ENCODE measurements at places on chromosomes 7 and 10.

GRCh38 chr10:77605466-77605865, 32.1 kb downstream of the KCNMA1 start:
- H3K4me3 ChIP-seq = no peak overlapping the region
- H3K36me3 ChIP-seq = no peaks in the 10 kb centered on the region
- no peaks in the 10 kb centered on the region for H3K27me3 ChIP-seq
- peaks cover 19% of the 10 kb centered on the region for H3K4me1 ChIP-seq

DNA sequence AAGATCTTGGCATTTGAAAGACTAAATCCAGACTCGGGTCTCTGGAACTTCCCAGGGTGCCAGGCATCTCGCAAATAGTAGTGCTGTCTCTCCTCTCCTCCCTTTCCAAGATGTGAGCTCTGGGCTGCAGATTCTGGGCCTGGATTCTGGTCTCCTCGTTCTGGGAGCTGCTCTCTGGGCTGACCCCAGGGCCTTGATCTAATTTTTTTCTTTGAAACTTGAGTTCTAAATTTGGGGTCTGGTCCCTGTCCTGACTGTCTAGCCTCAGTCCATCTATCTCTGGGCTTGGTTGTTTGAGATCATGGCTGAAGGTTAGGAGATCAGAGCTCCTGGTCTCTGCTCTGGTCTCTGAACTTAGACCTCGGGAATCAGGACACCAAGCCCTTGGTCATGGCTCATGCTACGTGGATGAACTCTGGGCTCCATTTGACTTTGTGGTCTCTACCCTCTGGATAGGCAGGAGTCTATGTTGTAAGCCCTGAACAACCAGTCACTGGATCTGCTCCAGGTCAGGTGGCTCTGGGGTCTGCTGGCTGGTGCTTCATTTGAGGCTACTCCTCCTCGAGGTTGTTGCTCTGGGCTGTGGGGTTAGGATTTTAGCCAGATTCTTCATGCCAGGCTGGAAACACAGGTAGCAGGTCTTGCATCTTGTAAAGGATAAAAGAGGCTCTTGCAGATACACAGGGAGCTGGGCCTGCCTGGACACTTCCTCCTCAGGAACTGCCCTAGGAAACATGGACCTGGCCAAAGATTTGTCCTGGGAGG, 8.0 kb upstream of the MBL2 start:
- no peaks in the 10 kb centered on the region for H3K36me3 ChIP-seq
- no peak for DNase-seq
- peaks cover 3% of the 10 kb centered on the region for H3K4me1 ChIP-seq
- H3K27me3 ChIP-seq = no peaks in the 10 kb centered on the region

DNA sequence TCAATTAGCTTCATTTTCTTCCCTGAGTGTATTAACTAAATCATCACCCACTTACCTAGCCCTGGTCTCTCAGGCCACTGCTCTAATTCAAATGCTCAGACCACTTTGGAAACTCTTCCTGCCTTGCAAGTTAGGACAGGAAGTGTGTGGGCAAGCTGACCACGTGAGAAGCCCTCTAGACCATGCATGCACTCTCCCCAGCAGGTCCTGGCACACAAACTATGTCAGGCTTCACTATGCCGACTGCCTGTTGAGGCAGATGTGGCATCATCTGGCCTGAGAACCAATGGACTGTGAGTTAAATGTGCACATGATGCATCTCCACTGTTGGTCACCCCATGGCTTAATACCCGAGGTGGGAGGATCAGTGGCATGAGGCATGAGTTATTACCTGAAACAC, 439.6 kb downstream of the GRID1 start:
- no peak overlapping the region for H3K4me3 ChIP-seq
- DNase-seq = no peak
- H3K4me1 ChIP-seq = peaks cover 2% of the 10 kb centered on the region
- H3K27ac ChIP-seq = no peak overlapping the region
- no peaks in the 10 kb centered on the region for H3K36me3 ChIP-seq

GRCh38 chr7:69813637-69814240, 215.5 kb downstream of the AUTS2 start:
- H3K4me3 ChIP-seq = no peak overlapping the region
- no peak overlapping the region for H3K27ac ChIP-seq
- DNase-seq = no peak
- H3K4me1 ChIP-seq = peaks cover 44% of the 10 kb centered on the region
- no peaks in the 10 kb centered on the region for H3K27me3 ChIP-seq

GRCh38 chr10:100911472-100911871, 1.3 kb upstream of the SLF2 start:
- no peak for DNase-seq
- H3K36me3 ChIP-seq = no peaks in the 10 kb centered on the region
- H3K27me3 ChIP-seq = no peaks in the 10 kb centered on the region
- H3K27ac ChIP-seq = peak overlapping the region; percentile 93

DNA sequence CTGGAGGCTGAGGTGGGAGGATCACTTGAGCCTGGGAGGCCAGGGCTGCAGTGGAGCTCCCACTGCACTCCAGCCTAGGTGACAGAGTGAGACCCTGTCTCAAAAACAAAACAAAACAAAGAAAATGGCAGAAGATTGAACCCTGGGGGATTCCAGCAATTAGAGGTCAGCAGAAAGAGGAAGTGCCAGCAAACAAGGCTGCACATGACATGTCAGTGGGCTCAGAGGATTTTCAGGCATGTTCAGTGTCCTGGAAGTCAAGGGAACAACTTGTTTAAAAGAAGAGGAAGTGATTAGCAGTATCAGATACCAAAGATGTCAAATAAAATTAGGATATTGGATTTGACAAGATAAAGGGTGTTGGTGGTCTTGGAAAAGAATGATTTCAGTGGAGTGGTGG, 32.3 kb downstream of the RAB18 start:
- H3K4me3 ChIP-seq = no peak overlapping the region
- no peaks in the 10 kb centered on the region for H3K36me3 ChIP-seq
- no peaks in the 10 kb centered on the region for H3K4me1 ChIP-seq
- no peak overlapping the region for H3K27ac ChIP-seq
- no peaks in the 10 kb centered on the region for H3K27me3 ChIP-seq
- no peak for DNase-seq

- H3K4me1 ChIP-seq = peaks cover 4% of the 10 kb centered on the region
- H3K27me3 ChIP-seq = no peaks in the 10 kb centered on the region
- DNase-seq = no peak
Observed at GRCh38 chr10:74078037-74078436, 72.6 kb downstream of the AP3M1 start.

DNA sequence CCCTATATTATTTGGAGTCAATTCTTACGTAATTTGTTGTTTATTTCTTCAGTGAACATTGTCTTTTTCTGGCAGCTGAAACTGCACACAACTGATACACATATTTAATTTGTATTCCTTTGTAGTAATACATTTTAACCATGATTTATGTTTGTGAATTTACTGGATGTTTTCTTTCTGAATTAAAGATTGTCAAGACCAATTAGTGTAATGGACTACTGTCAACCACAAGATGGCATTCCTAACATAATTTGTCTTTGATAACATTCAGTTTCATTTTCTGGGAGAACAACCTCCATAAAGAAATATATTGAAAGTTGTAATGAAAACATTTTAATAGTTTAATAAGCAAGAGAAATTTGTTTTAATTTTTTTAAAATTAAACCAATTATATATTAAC, 10.1 kb downstream of the THNSL1 start:
- no peaks in the 10 kb centered on the region for H3K36me3 ChIP-seq
- no peaks in the 10 kb centered on the region for H3K27me3 ChIP-seq
- no peaks in the 10 kb centered on the region for H3K4me1 ChIP-seq
- H3K4me3 ChIP-seq = no peak overlapping the region
- no peak overlapping the region for H3K27ac ChIP-seq
